Heart right ventricle (tissue), 16 donors: ENCODE measurements at places on chromosomes 3 and 15. TPM values are rescaled to one million over a fixed set of nuclear protein-coding genes. Genes with fewer than 3 reads are reported as not detected.

Gene GNAT1
- total RNA-seq, result not detected

Gene SNRPN
- 410 TPM for total RNA-seq

Gene GPR171
- not detected for total RNA-seq

DNA sequence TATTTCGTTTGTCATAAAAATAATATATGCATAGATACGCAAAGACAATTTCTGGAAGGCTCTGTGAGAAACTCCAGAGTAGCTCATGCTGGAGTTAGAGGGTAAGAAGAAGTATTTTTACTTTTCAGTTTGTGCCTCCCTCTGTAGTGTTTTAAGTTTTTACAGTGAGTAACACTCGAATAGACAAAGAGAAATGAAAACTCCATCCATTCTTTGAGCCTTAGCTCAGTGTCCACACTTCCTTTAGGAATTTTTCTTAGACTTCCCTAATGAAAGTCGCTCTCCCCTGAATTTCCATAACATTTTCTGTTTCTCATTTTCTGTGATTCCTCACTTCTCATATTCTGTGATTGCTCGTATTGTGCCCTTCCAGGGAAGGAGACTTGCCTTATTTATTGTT lies 2.1 kb downstream of the BLOC1S6 start:
- DNase-seq, result no peak

GRCh38 chr15:84819291-84819768 lies 2.2 kb downstream of the ALPK3 start:
- peak; percentile 69 for DNase-seq

- no peak for DNase-seq
Observed at GRCh38 chr3:169072494-169072893, 591.0 kb downstream of the MECOM start.

GRCh38 chr3:126539558-126540250 lies 15.7 kb downstream of the CHST13 start:
- DNase-seq, result no peak

DNA sequence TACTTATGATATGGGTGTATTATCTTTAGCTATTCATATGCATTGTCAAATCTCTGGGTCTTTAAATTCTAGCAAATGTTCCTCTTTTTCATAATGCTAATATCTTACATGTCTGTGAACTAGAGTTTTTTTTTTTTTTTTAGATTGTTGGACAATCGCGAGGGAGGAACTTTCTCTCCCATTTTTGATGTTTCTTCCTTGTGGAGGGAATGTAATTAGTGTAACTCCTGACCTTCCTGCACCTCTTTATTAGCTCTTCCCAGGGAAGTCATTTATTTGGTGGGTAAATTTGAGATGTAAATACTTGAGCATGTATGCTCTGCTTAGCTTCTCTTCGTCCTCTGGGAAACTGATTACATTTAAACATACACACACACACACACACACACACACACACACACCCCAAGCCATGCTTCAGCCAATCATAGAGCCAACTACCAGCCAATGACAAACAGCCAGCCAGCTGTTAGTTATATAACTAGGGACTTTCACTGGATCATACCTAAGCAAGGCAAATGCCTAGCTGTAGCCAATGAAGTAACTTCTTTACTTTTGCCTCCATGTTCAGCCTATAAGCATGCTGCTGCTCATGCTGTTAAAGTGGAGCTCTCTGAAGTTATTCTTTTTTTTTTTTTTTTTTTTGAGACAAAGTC lies 8.3 kb upstream of the USP8 start:
- no peak for DNase-seq

GRCh38 chr15:35671197-35671596 lies 125.2 kb upstream of the DPH6 start:
- no peak for DNase-seq

DNA sequence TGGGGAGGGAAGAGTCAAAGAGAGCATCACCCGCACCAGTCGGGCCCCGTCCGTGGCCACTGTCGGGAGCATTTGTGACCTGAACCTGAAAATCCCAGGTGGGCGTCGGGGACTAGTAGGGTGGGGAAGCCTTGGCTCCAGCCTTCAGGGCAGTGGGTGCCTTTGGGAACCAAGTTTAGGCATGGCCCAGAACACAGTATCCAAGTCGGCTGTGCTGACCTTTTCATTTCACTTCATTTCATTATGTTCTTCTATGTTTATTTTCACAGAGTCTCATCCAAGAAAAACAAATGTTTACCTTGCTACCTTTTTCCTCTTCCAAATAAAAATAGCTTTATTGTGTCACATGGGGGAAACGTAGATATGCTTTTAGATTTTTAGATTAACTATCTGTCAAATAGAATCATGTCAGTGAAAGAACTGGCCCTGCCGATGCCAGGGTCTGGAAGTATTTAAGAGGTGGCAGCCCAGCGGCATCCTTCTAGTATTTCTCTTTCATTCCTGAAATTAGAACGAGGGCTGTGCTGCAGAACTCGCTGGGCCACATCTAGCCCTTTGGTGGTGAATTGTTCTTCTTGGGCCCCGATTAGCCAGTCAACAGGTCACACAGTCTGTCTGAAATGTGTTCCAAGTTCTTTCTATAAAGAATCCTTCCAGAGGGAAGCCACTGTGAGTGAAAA lies 60.5 kb downstream of the DNASE1L3 start:
- DNase-seq, result no peak

DNA sequence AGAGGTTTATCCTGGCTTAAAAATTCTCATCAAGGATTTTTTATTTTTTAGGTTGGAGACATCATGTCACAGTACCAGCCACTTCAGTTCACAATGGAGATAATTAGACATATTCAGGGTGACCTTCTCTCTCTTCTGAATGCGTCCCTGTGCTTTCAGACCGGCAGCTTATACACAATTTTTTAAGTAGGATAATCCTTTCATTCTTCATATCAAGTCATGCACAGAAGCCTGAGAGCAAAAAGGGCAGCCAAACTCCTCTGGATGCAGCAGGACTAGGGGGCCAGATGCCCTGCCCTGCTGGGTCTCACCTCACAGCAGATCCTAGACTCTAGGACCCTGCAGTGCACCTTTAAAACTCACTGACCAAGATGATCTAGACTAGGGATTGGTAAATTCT lies 210.4 kb downstream of the ERC2 start:
- DNase-seq, result no peak

DNA sequence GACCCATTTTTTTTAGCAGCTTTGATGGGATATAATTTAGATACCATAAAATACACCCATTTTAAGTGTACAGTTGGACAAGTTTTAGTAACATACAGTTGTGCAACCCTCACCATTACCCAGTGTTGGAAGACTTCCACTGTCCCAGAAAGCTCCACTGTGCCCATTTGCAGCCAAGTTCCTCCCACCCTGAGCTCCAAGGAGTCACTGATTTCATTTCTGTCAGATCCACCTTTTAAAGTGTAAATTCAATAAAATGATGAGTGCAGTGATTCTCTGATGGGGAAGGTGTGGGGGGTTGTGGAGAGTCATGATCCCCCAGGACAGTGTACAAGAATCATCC lies 93.2 kb upstream of the IGF1R start:
- DNase-seq, result no peak

GRCh38 chr3:176046703-176047102 lies 1150.6 kb downstream of the TBL1XR1 start:
- no peak for DNase-seq

DNA sequence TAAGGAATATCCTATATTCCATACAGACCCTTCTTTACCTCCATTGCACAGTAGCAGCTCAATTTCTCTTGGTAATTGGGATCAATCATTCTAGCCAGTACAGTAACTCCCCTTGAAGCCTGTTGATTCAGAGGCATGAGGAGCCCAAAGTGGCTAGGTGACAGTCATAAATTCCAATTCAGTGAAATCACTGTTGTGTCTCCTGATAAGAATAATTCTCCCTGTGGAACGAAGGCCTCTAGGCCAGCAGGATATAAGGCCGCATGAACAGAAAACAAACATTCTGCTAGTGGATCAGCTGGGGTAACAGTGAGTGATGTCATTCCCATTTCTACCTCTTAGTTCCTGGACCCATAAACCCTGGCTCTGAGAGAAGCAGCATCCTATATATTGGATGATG lies 696.3 kb downstream of the NR2F2 start:
- DNase-seq, result no peak

GRCh38 chr3:50588759-50589433 lies 19.6 kb downstream of the HEMK1 start:
- DNase-seq, result no peak

DNA sequence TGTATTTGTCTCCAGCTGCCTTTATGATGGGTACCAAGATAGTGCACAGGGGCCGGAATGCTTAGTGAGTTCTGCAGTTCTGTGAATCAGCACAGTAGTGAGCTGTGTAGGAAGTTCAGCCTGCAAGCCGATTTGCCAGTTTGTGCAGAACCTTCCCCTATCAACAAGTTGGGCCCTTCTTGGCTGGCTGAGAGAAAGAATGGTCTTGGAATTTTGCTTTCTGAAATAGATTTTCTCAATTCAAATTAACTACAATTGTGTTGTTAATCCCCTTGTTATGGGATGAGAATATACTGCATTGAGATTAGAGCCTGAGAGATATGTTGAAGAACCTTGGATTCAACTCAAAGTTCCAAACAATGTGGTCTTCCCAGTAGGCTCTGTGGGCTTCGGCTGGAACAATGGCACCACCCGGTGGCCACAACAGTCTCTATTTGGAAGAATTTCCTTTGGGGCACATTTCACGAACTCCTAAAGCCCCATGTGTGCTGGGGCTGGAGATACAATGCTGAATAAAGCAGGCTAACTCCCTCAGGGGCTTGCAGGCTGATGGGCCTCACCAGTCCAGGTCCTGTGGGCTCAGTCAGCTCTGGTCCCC lies 59.1 kb downstream of the TRIM42 start:
- DNase-seq, result peak; percentile 40

DNA sequence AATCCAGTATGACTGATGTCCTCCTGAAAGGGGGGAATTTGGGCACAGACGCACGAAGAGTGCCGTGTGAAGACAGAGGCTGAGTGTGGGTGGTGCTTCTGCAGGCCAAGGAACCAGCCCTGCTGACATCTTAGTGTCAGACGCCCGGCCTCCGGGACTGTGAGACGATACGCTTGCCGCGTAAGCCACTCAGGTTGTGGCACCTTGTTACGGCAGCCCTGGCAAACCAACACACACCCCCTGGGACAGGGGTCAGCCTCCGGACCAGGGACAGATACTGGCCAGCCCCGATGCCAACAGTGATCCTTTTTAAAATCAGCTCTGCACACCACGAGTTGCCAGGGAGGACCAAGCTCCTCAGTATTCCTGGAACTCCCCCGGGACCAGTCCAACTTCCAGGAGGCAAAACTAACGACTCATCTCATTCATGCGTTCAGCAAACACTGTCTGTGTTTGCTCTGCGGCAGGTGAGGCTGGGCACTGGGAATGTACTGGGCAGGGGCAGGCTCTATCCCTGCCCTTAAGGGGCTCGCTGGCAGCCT lies 21.2 kb upstream of the PIGZ start:
- DNase-seq, result no peak

DNA sequence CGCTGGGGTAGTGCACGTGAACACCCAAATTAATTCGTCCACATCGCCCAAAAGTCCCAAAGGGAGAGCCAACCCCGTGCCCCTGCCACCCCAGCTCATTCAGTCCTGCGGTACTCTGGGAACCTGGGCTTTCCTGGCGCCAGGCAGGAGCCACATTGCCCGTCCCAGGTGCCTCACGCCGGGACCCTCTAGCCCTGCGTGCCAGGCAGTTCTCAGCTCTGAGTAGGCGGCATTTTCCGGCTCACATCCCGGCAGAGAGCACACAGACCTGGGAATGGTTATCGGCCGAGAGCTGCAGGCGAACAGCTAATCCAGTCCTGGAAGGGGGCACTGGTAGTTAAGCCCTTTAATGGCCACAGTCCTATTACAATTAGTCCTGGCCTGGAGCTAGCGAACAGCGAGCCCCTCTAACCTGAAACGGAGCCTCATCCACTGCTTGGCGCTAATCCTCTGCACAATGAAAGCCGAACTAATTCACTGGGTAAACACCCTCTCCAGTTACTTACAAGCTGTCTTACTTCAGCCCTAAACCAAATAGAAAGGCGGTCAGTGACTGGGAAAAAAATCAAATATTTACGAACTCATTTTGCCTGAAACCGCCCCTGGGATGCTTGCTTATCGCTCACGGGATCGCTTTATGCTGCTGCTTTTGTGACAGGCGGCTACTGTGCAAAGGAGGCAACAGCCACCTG lies 254.6 kb upstream of the SOX14 start:
- no peak for DNase-seq

GRCh38 chr3:113088616-113089015 lies 97.8 kb downstream of the GTPBP8 start:
- DNase-seq, result no peak

DNA sequence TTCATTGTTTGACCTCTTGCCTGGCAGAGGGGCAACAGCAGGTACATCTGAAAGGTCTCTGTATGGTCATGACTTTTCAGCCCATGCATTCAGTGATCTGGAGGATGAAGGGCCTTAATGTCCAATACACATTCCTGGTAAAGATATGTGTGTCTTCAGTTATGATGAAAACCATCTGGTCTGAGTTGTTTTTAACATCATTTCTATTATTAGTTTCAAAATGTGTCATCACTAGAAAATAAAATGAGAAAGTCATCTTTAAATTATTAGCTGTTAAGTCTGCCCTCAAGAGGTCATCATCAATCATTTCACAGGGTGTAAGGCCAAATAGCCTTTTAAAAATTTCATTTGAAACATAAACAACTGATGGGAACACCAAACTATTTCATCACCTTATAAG lies 92.1 kb upstream of the PLSCR4 start:
- DNase-seq, result no peak

DNA sequence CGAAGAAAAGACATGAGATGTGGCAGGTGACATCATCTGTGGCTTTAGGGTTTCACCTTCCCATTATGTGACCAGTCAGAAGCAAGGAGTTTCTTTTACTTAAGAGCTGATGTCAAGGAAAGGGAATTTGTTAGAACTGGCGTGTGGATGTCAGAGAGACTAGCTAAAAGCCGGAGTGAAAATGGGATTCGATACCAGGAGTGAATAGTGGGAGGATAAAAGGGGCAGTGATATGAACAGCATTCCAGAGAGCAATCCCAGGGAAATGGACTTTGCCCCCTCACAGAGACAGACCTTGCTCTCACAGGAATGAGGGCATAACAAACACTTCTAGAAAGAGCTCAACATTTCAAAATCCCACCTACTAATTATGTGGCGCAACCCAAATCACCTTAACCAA lies 5.9 kb upstream of the FMN1 start:
- no peak for DNase-seq

DNA sequence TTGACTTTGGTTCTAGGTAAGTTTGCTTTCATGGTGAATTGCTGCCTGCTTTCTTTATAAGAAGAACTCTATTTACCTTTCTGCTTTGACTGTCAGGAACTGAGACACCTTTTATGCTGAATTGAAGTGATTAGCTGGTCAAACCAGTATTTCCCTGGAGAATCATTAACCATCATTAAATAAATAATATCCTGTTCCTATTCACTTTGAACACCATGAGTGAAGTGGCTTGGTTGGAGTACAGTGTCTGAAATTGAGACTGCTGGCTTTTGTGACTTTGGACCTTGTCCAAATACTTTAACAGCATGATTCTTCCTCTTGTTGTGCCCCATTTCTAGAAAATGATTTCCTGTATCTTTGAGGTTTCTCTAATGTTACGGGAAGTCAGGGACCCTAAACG lies 5.6 kb upstream of the TMEM62 start:
- DNase-seq, result no peak

GRCh38 chr3:108403686-108404345 lies 106.6 kb downstream of the MYH15 start:
- no peak for DNase-seq
